ENCODE measurements at places on chromosomes 12 and 14.

DNA sequence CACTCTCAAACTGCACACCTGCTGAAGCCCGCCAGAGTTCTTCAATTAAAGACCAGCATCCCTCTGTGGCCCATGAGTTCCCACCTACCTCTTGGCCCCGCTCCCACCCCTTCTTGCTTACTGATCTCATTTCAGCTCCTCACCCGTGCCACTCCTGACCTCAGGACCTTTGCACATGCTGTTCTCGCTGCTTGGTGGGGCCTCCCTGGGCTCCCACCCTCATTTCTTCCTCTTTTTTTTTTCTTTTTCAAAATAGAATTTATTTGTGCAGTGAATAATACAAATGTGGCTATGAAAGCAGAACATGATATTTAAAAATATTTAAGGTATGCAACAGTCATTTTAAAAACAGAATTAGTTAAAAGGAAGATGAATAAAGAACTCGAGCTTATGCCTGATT is 8.5 kb upstream of the SERPINA9 start:
- no peak for DNase-seq

GRCh38 chr14:95025218-95025617 is 132.1 kb downstream of the DICER1 start:
- no peak for DNase-seq

DNA sequence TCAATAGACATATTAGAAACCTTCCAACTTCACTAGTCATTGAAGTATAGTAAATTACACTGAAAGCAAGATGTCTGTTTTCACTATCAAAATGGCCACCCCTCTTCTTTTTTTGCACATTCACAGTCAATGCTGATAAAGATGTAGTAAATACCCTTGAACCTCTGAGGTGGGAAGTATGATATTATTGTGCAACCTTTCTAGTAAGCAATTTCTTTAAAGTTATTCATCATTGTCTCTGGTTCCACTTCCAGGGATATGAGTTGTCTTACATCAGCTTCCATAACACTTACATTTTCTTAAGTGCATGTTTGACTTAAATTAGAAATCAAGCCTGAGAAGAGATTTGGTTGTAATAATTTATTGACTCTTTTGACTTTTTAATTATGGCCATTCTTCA is 453.9 kb upstream of the MGAT4C start:
- DNase-seq, result no peak

GRCh38 chr12:77609016-77609415 is 221.7 kb upstream of the NAV3 start:
- no peak for DNase-seq

GRCh38 chr12:96099986-96100385 is 64.6 kb upstream of the LTA4H start:
- no peak for DNase-seq

- peak; percentile 88 for DNase-seq
These were observed at the start of gene MARCHF9 for GRCh38 chr12:57754411-57755193. Gene MARCHF9, plus strand, starts transcription at chr12:57755103. Its CDS starts 426 bp downstream, at chr12:57755529.

DNA sequence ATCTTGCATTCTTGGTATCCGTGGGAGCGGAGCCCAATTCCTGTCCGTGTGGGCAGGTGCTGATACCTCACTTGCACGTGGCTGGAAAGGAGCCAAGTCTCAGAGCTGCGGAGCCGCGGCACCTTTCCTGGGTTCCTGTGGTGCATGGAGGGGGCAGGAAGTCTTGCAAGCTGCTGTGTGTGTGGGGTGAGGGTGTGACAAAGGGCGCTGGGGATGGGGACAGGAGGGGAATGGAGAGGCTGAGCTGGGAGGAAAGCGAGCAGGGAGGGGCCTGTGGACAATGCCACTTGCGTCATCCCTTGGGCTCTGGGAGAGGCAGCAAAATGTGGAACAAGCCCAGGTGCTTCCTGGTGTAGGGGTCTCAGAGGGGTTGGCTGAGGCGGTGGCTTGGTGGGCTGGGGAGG is 86.7 kb downstream of the CALM1 start:
- peak; percentile 17 for DNase-seq

DNA sequence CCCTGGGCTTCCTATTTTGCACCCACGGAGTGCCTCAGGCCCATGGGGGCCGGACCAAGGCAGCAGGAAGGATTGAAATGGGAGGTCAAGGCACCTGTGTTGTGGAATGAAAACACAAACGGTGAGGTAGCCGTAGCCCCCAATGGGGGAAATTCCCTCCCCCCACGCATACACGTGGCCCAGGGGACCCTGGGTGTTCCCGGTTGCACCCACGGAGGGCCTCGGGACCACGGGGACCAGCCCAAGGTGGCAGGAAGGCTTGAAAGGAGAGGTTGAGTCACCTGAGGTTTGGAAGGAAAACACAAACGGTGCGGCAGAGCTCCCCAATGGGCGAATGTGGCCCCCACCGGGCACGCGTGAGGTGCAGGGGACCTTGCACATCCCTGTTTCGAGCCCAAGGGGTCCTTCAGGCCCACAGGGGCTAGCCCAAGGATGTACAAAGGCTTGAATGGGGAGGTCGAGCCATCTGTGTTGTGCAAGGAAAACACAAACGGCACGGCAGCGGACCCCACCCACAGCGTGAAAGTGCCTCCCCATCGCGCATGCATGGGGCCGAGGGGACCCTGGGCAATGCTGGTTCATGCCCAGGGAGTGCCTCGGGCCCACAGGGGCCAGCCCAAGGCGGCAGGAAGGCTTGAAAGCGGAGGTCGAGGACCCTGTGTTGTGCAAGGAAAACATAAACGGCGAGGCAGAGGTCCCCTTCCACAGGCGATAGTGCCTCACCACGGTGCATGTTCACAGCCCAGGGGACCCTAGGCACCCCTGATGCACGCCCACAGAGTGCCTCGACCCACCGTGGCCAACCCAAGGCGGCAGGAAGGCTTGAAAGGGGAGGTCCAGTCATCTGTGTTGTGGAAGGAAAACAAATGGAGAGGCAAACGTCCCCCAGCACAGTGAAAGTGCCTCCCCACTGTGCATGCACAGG is 376.7 kb downstream of the ALG10 start:
- DNase-seq, result no peak

DNA sequence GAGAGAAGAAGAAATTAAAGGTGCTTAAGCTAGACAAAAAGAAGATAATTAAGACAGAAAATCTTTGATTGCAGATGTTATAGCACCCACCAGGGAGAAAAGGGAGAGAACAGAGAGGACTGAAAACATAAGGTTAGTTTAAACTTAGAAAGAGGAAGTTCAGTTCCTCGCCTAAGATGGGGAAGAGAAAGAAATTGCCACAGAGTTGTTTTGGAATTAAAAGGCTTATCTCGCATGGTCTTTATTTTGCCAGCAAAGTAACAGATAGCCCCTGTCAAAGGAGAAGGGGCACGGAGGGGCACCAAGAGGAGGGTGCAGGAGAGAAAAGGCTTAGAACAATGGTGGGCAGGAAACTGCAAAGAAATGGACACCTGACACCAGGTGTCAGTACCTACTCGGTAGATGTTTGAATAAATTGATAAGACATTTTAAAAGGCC is 17.8 kb upstream of the OXA1L start:
- DNase-seq, result no peak

DNA sequence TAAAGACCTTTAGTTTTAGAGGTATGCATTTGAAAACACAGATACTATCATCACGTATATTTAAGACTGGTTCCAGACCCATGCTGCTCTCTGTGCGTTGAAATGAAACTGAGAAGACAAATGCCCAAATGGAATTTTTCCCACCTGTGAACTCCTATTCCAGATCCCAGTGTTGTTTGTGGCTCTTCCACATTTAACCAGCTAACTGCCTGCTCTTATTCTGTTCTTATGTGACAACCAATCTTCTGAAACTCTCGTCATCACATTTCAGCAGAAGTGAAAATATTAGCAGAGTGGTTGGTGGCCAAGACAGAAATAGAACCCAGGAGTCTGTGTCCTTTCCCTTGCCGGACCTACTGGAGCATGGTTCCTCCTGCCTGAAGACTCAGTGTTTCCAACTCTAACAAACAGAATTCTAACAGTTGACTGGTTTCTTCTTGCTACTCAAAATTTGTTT is 460.2 kb downstream of the RAD51B start:
- no peak for DNase-seq

DNA sequence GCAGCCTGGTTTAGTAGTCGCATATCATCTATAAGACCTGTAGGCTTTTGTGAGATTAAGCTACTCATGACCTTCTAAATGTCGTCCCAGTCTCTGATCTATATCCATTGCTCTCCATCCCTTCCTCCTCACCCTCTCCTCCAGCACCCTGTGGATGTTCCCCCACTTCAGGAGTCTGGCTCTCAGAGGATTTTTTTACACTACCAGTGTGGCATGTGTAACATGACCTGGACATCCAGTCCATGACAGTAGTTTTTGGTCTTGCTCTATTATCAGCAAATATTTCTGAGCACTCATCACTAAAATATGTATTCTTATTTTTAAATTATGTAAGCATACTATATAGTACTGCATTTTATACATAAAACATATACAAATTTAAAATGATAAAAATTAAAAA is 142.1 kb downstream of the DYRK2 start:
- no peak for DNase-seq

GRCh38 chr12:25692115-25693035 is 139.3 kb upstream of the LMNTD1 start:
- no peak for DNase-seq

DNA sequence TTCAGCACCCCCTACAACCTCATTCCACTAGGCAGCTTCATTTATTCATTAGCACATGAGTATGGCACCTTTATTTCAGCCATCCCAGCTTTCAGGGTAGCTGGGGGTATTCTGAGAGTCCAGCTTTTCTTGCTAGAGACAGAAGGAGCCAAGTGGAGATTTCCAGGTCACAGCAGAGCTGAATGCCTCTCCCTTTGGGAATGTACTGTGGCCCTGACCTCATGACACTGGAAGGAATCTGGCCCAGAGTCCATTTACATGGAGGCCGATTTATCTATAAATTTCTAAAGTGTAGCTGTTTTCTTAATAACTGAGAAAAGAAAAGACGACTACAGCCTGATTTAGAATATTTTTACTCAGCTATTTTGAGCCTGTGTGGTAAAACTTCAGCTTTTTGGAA is 47.2 kb upstream of the JDP2 start:
- DNase-seq, result no peak

- DNase-seq, result no peak
These were observed 11.5 kb upstream of the C14orf93 start for GRCh38 chr14:23021434-23021833.

- no peak for DNase-seq
These were observed 30.9 kb upstream of the KLRF1 start for GRCh38 chr12:9796346-9796745.

DNA sequence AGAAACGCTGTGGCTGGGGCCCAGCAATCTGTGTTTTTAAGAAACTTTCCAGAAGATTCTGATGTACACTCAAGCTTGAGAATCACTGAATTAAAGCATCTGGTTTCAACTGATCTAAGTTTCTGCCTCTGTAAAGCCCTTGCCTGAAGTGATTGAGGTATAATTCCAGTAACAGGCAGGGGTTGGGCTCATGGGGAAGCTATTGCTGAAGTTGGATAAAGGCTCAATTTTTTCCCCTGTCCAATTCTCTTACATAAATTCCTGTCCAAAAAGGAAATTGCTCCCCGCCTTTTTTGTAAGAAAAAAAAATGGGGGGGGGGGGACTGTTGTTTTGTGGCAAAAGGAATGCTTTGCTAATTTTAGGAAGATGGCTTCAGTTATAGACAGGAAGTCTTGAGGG is 337.4 kb downstream of the NUAK1 start:
- no peak for DNase-seq

GRCh38 chr12:49043856-49044258 is 16.7 kb downstream of the KMT2D start:
- peak; percentile 88 for DNase-seq

- no peak for DNase-seq
These were observed 468.4 kb upstream of the STXBP6 start for GRCh38 chr14:25518364-25518763.

GRCh38 chr12:69024907-69025306 is 91.9 kb upstream of the CPM start:
- no peak for DNase-seq

DNA sequence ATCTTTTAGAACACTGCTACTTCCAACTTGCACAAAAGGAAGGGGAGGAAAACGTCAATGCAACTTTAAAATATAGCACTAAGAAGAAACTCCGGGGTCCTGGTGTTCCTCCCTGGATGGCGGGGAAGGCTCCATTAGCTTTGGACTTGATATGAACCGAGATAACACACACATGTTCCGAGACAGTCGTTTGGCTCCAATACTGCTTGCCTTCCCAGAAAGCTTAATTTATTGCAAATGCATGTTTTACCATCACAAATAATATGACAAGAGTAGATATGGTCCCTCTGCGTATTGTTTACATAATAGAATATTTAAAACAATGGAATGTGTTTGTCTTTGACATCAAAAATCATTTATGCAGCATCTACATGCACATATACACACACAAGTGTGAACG is 87.6 kb upstream of the CLMN start:
- DNase-seq, result no peak

DNA sequence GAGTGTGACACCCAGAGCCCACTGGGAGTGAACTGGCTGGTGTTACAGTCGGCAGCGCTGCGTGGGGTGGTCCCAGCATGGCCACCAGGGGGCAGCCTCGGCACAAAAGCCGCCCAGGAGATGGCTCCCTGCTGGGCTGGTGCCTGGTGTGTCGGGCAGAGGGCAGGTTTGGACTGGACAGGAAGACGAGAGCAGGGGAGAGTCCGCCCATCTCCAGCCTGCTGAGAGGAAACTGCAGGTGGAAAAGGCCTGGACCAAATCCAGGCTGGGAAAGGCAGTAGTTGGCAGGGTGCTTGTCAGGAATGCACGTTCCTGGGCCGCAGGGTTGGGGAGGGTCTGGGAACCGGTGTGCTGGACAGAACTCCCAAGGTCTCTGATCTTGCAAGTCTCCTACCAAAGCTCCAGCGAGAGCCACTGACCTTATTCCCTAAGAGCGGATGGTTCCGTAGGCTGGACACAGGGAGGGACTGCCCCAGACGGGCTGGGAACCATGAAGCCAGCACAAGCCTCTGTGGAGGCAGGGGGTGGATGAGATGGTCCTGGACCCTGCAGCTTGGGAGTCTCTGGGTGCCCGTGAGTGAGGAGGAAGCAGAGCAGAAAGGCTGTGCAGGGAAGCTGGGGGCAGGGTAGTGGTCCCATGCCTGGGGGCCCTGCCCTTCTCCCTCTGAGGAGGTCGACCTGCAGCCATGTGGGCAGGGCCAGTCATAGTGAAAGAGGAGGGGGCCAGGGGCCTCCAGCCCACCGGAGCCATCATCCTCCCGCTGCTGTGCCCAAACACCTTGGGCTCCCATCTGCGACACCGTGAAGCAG is 1.8 kb downstream of the AHNAK2 start:
- DNase-seq, result peak; percentile 92

GRCh38 chr14:94382716-94383596 is 5.4 kb downstream of the SERPINA1 start:
- no peak for DNase-seq

DNA sequence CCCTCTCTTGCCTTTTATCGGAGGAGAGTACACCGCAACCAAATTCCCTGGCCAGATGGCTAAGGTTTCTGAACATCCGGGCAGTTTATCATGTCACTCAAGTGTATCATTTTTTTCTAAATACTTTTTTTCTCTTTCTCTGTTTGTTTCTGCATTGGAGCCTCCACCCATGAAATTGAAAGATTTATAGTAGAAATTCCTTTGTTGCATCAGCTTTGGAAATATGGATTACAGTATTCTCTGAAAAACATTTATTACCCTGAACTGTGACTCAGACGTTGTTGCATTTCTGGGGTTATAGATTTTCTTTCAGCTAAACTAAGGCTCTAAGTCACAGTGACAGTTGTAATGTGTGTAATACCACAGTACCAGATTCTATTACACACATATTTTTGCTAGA is 187.0 kb downstream of the SPTSSA start:
- DNase-seq, result no peak

Data from activated CD4-positive, alpha-beta T cell treated with anti-CD3 and anti-CD28 coated beads, Interleukin-2, amount 50 U/mL, for 48 hours (primary cell).